ENCODE measurements at places on chromosomes 12 and 14.

DNA sequence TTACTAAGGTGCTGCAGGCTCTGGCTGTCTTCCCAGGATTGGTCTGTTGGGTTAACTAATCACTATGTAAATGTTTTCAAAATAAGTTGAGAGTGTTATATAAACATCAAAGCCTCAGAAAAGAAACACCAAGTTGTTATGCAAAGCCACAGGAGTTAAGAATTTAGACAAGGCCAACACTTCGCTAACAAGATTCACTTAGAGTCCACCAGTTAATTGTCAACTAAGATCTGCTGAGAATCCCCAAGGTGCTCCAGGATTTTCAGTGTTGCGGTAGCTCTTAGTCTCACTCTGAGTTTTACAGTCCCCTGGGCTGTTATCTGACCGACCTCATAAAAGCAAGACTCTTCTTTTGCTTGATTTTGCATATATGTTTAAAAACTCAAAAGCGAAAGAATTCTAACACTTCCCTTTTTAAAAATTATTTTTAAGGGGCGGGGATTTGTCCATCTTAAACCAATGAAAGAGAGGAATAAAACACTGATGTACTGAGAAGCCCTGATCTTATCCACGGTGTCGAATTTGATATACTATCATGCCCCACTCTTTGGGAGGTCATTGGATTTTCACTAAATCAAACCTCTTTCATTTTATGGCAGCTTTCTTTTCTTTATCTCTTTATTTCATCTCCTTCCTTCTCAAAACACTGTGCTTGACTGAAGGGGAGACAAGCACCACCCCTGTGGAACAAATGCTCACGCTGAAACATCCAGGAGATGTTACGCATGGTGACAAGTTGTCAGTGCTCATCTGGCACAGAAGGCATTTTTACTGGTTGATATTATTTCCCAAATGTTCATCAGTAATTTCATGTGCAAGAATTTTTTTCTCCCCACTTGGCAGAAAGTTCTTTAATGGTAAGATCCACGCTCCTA is 7.0 kb downstream of the NIN start:
- peak; percentile 51 for DNase-seq

GRCh38 chr12:123906711-123907420 is 65.8 kb downstream of the CCDC92 start:
- DNase-seq, result no peak

- DNase-seq, result peak; percentile 73
These were observed 2.8 kb downstream of the RAPGEF3 start for GRCh38 chr12:47755655-47756562.

- DNase-seq, result no peak
These were observed 15.6 kb upstream of the NUP107 start for GRCh38 chr12:68671179-68671578.

DNA sequence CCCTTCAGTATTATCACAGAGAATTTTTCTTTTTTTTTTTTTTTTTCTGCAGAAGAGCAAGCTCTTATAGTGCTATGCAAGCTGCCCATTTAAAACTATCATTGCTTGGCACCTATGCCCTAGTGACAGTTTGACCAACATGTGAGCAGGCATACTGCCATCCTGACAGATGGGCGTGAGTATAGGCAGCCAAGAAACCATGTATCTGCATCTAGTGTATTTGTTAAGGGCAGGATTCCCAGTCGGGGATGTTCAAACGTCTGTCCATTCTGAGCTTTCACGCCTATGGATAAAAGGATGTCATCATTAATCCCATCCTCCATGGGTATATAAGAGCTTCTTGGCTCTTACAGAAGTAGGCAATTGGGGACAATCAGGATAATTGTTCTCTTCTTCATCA is 8.8 kb downstream of the VRK1 start:
- DNase-seq, result no peak

DNA sequence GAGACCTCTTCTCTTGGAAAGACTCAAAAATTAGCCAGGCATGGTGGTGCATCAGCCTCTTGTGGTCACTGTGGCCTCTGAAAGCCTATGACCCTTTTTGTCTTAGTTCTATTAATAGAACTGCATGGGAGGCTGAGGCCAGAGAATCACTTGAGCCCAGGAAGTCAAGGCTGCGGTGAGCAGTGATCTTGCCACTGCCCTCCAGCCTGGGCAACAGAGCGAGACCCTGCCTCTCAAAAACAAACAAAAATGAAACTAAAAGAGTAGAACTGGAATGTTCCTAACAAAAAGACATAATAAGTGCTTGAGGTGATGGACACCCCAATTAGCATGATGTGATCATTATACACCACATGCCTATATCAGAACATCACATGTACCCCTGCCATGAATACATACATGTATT is 197.0 kb upstream of the EEA1 start:
- peak; percentile 11 for DNase-seq

DNA sequence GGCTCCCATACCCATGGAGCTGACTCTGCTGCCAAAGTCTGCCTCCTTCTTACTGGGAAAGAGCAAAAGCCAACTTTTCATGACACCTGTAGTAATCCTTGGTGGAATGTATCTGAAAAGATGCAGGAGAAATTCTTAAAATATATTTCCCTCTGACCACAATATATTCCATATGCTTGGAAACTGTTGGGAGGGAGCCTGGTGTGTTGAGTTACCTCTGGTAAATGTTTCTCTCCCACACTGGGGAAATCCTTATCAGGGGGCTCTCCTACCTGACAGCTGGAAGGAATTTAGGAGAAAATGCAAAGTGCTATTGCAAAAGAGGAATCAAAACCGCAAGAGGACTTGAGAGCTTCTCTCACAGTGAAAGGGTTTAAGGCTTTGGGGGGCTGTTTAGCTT is 139.4 kb downstream of the TBX5 start:
- DNase-seq, result no peak

GRCh38 chr12:54261815-54262402 is 18.0 kb downstream of the CBX5 start:
- DNase-seq, result no peak

GRCh38 chr12:76192416-76192815 is 107.9 kb upstream of the NAP1L1 start:
- no peak for DNase-seq

GRCh38 chr14:61461808-61462275 is 140.5 kb downstream of the PRKCH start:
- no peak for DNase-seq

DNA sequence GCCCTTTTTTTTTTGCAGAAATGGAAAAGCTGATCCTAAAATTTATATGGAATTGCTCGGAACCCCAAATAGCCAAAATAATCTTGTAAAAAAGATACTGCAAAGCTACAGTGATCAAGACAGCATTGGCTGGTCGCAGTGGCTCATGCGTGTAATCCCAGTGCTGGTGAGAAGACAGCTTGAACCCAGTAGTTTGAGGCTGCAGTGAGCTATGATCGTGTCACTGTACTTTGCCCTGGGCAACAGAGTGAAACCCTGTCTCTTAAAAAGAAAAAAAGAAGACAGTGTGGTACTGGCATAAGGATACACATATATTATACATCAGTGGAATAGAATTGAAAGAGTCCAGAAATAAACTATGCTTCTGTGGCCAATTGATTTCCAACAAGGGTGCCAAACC is 5.4 kb downstream of the ITGB7 start:
- DNase-seq, result no peak

DNA sequence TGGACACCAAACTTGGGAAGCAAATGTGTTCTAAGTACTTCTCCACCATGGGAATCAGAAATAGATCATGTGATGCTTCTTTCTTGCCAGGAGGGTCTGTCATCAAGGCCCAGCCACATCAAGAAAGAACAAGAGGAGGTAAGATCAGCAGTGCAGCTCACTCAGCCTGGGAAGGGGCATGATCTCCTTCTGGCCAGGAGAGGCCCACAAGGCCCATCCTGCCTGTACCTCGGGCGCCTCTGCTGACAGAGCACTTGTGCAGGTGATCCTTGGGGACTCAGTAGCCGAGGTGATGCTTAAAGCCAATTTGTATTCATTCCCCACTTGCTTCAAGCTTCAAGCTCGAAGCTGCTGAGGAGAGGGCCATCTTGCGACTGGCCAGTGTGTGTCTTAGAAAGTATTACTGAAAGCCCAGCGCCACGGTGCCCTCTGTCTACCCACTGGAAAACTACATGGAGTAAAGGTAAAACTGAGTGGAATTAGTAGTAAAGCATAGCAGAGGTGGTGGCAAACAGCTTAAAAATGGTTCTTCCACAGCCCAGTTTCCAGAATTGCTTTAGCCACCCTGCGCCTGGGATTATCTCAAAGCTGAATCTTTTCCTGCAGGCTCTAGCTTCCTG is 26.2 kb downstream of the RTRAF start:
- DNase-seq, result no peak

- DNase-seq, result no peak
These were observed 100.8 kb downstream of the GAS2L3 start for GRCh38 chr12:100674036-100674888.

GRCh38 chr12:13208533-13209435 is 12.3 kb downstream of the EMP1 start:
- no peak for DNase-seq

DNA sequence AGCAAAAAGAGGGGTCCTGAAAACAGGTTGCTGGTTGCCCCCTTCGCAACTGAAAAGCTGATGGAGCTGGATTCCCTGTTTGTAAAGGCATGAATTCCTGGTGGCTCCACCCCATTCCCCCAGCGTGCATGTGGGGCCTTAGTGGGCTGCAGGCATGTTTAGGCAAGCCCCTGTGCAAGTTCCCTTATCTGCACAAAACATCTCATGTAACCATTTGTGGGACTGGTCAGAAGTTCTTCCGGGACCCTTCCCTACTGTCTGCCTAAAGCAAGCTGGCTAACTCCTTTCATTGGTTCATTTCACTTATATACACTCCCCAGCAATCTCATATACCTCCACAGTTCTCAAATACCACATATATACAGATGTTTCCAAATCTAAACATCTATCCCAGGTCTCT is 24.0 kb upstream of the HIGD1C start:
- DNase-seq, result no peak

DNA sequence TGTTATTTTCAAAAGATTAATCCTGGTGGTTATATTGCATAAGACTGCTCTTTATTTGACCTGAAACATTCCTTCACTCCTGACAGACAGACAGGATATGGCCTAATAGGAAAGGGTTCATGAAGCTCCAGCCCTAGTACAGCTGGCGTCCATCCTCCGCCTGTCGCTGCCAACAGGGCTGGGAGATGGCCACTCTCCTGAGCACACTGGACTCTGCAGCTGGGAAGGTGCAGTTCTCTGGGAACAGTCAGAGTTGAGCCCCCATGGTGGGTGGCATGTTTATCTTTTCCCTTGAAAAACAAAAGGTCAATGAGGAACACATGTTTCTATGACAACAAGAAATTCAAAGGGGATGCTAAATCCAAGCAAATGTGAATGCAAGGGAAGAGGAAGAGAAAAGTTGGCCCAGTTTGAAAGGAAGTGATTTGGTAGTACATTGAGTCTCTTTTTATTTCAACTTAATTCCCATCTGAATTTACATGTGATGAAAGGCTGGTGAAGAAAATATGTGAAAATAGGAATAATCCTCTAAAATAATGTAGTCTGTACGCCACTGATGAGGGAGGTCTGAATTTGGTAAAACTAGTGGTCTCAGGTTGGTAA is 89.9 kb upstream of the DCN start:
- no peak for DNase-seq

DNA sequence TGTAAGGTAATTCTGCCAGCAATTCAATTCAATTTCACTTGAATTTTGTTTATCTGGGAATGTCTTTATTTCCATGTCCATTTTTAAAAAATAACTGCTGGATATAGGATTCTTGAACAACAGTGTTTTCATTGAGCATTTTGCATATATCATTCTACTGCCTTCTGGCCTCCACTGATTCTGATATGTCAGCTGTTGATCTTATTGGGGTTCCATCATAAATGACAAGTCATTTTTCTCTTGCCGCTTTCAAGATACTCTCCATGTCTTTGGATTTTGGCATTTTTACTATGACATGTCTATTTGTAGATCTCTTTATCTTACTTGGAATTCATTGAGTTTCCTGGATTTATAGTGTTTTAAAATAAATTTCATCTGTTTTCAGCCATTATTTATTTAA is 180.5 kb upstream of the LMNTD1 start:
- DNase-seq, result no peak

GRCh38 chr14:64196814-64197411 is 97.3 kb downstream of the ESR2 start:
- DNase-seq, result peak; percentile 47

GRCh38 chr12:109842021-109842420 is 8.8 kb upstream of the TRPV4 start:
- DNase-seq, result no peak

GRCh38 chr14:96584199-96584906 is 82.2 kb downstream of the PAPOLA start:
- peak; percentile 16 for DNase-seq

DNA sequence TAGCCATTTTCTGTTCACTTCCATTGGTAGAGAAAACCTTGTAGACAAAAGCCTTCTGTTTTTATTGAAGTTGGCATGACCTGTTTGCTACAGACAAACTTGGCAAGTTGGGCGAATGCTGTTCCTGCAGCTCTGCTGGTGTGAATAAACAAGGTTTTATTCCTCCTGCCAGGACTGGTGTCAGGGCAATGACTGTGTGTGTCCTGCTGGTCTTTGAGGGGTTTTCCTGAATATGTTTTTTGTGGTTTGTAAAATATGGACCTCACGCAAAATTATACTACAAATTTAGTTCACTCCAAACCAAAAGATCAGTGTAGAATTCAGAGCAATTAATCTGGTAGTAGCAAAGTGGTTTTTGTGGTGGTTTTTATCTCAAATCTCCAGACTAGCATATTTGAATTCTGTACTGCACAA is 140.8 kb downstream of the ERC1 start:
- no peak for DNase-seq

DNA sequence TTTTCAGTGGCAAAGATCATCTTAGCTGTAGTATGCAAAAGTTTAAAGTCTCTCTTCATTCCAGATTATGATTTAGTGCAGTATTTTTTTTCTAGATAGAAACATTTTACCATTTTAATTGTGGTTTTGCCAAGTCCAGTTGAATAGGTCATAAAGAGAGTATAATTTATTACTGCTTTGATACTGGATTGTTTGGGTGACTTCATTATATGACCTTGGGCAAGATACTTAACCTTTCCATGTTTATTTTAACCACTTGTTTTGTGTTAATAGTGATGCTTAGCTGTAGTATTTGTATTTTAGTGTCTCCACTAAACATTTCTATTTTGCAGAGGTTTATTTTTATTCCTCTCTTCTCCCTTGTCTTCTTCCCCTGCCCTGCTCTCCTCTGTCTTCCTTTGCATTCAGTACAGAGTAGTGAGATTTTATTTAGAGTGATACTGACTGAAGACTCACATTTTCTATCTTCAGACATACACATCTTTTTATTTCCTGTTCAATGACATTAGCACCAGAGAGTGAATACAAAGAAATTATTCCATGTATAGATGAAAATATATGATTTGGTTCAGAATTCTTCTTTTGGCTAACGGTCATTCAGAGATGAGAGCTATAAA is 215.2 kb downstream of the ERC1 start:
- no peak for DNase-seq

- DNase-seq, result no peak
These were observed 13.2 kb downstream of the PNP start for GRCh38 chr14:20482382-20482781.

GRCh38 chr12:43106355-43106754 is 445.6 kb downstream of the ADAMTS20 start:
- DNase-seq, result no peak

GRCh38 chr12:18808221-18808620 is 70.3 kb downstream of the CAPZA3 start:
- DNase-seq, result no peak
